ENCODE measurements at places on chromosomes 12 and 14.

- DNase-seq: no peak
Observed at GRCh38 chr14:104721505-104722431, 2.3 kb upstream of the ADSS1 start.

GRCh38 chr14:62796431-62796830 is 248.8 kb downstream of the KCNH5 start:
- DNase-seq: no peak

- DNase-seq: no peak
Observed at GRCh38 chr14:100539766-100540140, 47.5 kb downstream of the BEGAIN start.

DNA sequence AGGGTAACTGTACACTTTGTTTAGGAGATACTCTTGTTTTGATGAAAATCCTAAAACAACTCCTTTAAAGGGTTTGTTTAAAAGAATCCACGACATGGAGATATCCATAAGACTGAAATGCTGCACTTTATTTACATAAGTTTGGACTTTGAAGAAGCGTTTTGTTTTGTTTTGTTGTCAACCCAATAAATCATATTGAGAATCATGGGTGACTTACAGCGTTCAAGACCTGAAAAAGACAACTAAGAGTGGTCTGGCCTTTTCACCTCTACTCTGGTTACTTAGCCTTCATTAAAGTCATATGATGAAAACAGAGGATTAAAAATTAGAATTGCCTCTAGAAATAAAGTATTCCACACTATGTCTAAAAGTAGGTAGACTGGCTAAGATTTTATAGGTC is 234.8 kb downstream of the ADAMTS20 start:
- DNase-seq: no peak

DNA sequence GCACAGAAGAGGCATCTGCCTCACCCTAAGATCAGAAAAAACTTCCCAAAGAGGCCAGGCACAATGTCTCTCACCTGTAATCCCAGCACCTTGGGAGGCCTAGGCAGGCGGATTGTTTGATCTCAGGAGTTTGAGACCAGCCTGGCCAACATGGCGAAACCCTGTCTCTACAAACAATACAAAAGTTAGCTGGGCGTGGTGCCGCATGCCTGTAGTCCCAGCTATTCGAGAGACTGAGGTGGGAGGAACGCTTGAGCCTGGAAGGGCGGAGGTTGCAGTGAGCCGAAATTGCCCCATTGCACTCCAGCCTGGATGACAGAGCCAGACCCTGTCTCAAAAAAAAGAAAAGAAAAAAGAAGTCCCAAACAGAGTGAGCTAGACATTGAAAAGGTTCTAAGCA is 4.5 kb downstream of the ZBTB1 start:
- no peak for DNase-seq

DNA sequence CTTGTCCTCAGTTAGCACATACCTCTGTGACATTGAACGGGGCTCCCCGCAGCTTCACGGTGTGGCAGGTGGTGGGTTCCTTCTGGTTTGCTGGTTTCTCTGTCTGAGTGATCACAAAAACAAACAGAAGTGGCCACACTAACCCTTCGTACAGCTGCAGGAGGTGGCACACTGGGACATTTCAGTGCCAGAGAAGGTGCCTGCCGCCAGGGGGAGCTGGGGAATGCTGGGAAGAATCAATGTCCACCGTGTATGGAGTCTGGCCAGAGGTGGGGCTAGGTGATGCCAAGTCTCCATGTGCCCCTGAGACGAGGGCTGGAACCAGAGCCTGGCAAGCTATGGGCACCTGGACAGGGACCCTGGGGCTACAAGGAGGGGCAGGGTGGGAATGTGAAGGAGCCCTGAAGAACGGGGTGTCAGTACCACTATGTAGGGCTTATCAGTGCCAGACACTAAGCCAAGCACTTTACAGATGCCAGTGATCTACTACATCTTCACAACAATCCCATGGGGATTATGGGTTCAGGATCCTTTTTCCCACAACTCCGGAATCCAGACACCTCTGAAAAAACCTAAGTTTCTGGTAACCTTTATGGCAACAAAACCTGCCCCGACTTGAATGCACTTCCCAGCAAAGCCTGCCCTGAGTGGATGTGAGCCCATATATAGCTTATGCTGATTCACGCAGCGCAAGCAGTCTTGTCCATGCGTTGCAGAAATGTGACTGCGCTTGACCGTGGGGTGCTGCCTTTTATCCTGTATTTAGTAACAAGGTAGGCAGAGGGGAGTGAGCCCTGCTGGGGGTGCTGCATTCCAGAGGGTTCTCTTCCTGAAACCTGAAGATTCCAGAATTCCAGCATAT is 10.8 kb downstream of the RBM19 start:
- no peak for DNase-seq

Measured in NCI-H345 (cell line).